Stimulated activated CD8-positive, alpha-beta memory T cell treated with anti-CD3 and anti-CD28 coated beads, Interleukin-4, amount 100 ng/mL, for 1 hour (primary cell): ENCODE measurements at places on chromosomes 3 and 15.
A peak's percentile ranks its signal among the peaks of the same experiment; 100 is the strongest.

- peak; percentile 35 for DNase-seq
Observed at GRCh38 chr3:13896473-13897154, 16.7 kb upstream of the WNT7A start.

DNA sequence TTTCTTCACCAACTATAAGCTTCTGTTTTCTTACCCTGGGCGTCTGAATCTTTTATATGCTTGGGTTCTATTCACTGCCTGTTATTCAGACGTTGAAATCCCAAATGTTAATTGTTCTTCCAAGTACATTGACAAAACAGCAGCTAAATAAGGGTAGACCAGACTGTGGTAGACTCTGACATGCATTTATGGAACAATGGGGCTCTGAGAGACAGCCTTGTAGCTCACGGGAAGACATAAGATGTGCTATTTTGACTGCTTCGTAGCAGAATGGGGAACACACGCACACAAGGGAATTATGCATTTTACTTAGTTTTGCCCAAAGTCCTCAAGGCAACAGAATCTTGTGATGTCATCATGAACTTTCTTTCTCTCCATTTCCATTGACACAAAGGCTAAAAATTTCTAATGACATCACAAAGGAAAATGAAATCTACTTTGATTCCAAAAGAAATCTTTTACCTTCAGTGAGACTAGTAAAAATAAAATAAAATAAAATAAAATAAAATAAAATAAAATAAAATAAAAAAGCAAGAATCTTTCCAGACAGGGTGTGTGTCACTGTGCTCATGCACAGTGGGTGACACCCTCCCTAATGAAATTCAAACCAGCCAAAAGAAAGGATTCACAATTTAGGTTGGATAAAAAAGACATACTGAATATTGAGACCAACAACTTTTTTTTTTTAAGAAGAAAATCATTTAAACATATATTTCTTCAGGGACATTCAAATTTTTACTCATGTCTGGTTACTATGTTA is 346.6 kb downstream of the ZBTB20 start:
- no peak for DNase-seq

DNA sequence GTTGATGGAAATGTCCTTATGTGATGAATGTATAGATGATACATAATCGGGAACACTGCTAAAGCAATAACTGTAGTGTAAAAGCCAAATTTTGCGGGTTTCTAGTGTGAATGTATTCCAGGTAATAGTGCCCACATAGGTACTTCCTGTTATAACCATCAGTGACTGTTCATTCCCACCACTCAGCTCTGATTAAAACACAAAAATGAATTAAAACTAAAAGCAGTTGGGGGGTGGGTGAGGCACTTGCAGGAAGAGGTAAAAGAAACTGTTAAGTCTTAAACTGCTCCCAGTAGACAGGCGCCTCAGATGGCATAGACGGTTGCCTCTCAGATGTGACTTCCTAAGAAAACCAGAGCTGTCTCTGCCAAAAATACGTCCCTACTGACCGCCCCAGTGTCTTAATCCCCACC is 893 bp upstream of the MTHFS start:
- DNase-seq = no peak

GRCh38 chr15:70882361-70882760 is 9.9 kb downstream of the THAP10 start:
- no peak for DNase-seq

GRCh38 chr15:63992300-63992699 is 54.0 kb downstream of the DAPK2 start:
- no peak for DNase-seq

DNA sequence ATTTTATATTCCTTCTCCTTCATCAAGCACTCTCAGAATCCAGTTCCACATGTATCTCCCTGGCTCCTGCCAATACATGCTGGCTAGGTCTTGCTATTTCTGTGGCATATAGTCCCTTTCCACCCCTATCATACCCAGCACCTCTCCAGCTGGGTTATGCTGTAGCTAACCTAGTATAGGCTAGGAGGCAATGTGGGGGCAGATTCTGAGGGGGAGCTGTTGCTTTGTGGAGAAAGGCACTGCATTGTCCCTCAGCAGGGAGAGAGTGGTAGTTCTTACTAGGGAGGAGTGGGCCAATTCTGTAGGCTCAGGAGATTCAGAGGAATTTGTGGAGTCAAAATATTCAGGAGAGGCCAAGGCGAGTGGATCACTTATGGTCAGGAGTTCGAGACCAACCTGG is 39.4 kb upstream of the UBL7 start:
- no peak for DNase-seq

DNA sequence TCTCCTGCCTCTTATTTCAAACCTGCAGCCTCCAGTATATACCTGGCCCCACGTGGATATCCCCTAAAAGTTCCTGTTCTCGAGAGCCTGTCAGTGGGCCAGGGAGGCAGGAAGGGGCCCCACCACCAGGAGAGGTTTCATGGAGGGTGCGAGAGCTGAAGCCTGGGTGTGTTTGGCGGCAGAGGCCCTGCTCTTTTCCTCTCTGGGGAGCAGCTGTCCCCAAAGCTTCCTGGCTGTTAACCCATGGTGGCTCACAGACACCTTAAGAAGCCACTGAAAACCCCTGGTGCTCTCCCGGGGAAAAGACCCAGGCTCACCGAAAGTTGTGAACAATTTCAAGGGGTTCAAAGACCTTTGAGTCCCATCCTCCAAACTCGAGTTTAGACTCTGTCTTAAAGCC is 1.1 kb downstream of the PRRT3 start:
- no peak for DNase-seq

- DNase-seq = no peak
Observed at GRCh38 chr3:58520403-58521335, 16.3 kb downstream of the ACOX2 start.

DNA sequence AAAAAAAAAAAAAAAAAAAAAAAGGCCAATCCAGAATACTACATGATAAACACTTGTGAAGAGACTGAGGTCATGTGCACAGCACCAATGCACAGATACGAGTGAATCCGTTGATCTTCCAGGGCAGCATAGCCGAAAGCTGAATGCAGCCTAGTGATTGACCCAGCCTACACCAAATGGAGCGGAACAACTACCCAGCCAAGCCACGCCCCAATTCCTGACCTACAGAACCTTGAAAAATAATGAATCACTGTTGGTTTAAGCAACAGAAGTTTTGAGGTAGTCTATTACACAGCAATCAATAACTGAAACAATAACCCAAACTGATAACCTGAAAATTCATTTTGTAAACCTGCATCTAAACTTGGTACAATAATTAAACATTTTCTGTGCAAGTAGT is 361.0 kb downstream of the FHIT start:
- DNase-seq = no peak

DNA sequence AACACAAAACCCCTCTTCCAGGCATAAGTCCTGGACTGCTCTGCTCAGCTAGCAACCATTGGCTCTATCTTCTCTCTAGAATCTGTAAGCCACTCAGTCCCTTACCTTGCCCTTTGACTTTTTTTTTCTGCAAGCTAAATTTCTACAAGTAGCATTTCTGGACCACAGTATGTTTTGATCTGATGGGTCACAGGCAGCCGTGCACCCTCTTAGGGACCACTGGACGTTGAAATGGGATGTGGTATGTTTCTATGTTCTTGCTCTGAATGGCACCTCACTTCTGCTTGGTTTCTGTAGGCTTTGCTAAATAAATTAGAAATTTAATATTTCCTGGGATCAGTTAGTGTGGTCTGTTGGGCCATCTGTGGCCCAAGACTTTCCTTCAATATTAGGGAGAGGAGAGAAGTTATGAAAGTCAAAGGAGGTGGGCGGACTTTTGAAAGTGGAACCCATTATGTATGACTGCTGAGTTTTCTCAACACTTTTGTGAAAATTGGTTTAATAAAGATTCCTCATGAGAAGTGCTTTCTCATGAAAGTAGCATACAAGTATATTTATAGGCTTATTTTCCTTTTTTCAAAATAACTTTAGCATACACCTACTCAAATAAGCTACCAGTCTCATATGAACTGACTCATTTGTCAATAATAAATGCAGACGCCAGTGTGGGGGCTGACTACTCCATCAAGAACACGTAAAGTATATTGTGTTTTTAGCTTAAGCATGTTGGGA is 18.4 kb upstream of the TIPARP start:
- no peak for DNase-seq

DNA sequence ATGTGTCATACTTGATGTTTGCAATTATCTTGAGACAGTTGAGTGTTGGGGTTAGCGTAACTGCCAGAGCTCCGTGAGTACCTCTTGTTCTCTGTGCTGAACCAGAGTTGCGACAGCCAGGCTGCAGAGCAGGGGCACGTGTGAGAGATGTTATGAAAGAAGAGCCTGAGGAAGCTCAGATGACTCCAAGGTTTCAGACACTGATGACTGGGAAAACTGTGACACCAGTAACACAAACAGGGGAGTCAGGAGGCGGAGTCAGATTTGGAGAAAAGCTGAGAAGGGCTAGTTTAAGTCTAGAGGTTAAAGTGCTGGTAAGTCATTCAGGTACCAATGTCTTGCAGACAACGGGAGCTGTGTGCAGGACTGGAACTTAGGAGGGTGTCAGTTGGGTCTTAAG is 45.0 kb downstream of the BLM start:
- DNase-seq = no peak
